ENCODE measurements at places on chromosomes 4 and X.

- H3K27me3 ChIP-seq: no peaks in the 10 kb centered on the region
- no peaks in the 10 kb centered on the region for H3K36me3 ChIP-seq
- no peak overlapping the region for H3K27ac ChIP-seq
- no peak overlapping the region for H3K4me3 ChIP-seq
- no peaks in the 10 kb centered on the region for H3K4me1 ChIP-seq
Observed at GRCh38 chrX:10794203-10794630, 173.8 kb upstream of the MID1 start.

DNA sequence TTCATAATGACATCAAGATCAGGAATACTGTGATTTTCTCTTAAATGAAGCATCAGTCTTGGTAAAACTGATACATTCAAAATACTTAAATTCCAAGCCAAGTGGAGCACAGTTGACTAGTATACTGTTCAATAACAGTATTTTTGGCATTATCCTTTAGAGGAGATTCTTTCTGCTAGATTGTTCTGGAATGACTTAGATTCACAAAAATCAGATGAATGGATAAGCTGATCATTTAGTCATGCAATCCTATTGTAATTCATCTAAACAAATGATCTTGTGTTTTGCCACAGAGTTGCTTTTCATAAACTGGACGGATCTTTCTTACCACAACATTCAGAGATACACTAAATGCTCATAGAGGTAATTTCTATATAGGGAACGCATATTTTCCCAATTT lies 232.0 kb downstream of the CXXC4 start:
- H3K27me3 ChIP-seq: no peaks in the 10 kb centered on the region
- no peak for DNase-seq
- no peaks in the 10 kb centered on the region for H3K4me1 ChIP-seq
- no peak overlapping the region for H3K4me3 ChIP-seq

- no peaks in the 10 kb centered on the region for H3K4me1 ChIP-seq
- H3K4me3 ChIP-seq: no peak overlapping the region
- no peaks in the 10 kb centered on the region for H3K36me3 ChIP-seq
- H3K27me3 ChIP-seq: no peaks in the 10 kb centered on the region
Observed at GRCh38 chr4:80610845-80611677, 275.5 kb downstream of the CFAP299 start.

DNA sequence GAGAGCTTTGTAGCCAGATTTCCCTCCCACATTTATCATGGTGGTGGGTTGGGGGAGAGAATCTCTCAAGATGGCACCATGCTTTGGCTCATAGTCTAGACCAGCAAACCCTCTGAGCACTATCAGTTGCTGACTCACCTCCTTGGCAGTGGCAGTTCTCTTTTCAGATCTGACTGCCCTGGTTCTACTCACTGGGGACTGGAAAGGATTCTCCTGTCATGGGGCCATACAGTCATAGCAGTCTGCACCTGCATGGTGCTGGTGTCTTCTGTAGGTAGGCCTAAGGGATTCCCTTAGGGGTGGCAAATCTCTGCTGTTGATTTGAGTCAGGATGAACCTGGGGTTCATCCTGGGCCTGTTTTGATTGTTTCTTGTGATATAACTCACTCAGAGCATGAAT lies 2.6 kb downstream of the TEX13B start:
- H3K36me3 ChIP-seq: no peaks in the 10 kb centered on the region
- DNase-seq: no peak
- H3K4me1 ChIP-seq: peaks cover 3% of the 10 kb centered on the region

- peaks cover 1% of the 10 kb centered on the region for H3K4me1 ChIP-seq
- peaks cover 4% of the 10 kb centered on the region for H3K27me3 ChIP-seq
- DNase-seq: no peak
- no peaks in the 10 kb centered on the region for H3K36me3 ChIP-seq
Observed at GRCh38 chr4:37717576-37717975, 31.4 kb upstream of the RELL1 start.

DNA sequence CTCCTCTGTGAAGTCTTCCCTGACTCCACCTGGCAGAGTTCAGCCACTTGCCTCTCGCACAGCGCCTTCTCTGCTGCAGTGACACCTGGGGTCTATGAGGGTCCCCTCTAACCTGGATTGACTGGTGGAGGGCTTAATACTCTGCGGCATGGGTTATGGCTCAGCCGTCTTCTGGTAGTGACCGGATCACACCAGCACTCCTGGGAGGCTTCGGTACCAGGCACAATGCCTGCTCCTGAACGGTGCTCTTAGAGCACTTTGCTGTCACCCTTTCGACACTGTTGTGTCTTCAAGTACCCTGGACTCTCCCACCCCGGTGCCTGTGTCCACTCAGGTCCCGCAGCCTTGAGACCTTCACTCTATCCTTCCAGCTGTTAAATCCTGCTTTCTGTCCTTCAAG lies 50.0 kb downstream of the C4orf50 start:
- no peak overlapping the region for H3K27ac ChIP-seq
- no peak overlapping the region for H3K4me3 ChIP-seq
- H3K36me3 ChIP-seq: no peaks in the 10 kb centered on the region
- no peak for DNase-seq
- H3K4me1 ChIP-seq: no peaks in the 10 kb centered on the region

GRCh38 chr4:15149839-15150592 lies 147.7 kb downstream of the CPEB2 start:
- H3K27me3 ChIP-seq: peaks cover 2% of the 10 kb centered on the region
- no peak overlapping the region for H3K4me3 ChIP-seq
- H3K36me3 ChIP-seq: no peaks in the 10 kb centered on the region
- no peaks in the 10 kb centered on the region for H3K4me1 ChIP-seq
- H3K27ac ChIP-seq: no peak overlapping the region

DNA sequence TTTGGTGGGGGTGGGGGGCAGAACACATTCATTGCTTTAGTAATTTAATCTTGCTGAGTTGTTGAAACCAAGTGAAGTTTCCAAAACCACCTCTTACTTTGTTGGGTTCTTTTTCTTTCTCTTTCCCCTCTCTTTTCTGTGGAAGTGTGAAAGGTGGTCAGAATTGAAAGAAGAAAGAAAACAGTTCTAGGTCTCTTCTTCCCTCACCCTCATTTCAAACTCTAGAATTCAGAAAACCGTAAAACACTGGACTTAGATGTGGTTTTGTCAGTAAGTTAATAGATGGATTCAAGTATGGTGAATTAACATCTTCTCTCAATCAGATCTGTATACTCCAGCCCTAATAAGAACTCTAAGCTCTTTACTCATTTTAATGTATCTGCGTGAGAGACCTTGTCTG lies 23.7 kb downstream of the PLP1 start:
- no peak overlapping the region for H3K4me3 ChIP-seq
- H3K36me3 ChIP-seq: no peaks in the 10 kb centered on the region
- no peaks in the 10 kb centered on the region for H3K27me3 ChIP-seq
- H3K4me1 ChIP-seq: peaks cover 9% of the 10 kb centered on the region
- no peak for DNase-seq

DNA sequence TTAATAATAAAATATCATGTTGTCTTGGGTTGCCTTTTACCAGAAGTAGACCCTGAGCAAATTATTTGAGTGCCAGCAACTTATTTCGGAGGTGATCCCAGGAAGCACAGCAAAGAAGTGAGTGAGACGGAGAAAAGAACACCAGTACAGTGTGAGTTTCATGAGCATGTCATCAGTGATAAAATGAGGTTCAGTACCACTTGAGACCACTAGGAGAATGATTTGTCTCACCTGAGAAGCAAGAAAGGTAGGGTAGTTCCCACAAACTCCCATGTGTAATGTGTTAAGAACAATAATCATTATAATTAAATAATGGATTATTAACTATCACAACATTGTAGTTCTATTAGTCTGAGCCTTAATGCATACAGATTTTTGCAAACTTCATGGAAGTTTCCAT lies 112.8 kb upstream of the DMD start:
- no peaks in the 10 kb centered on the region for H3K36me3 ChIP-seq
- no peak overlapping the region for H3K4me3 ChIP-seq

- peaks cover 12% of the 10 kb centered on the region for H3K4me1 ChIP-seq
- peak overlapping the region; percentile 66 for H3K4me3 ChIP-seq
- no peaks in the 10 kb centered on the region for H3K36me3 ChIP-seq
- peak overlapping the region; percentile 67 for H3K27ac ChIP-seq
Observed at GRCh38 chrX:53280331-53281320, 758 bp downstream of the IQSEC2 start.

DNA sequence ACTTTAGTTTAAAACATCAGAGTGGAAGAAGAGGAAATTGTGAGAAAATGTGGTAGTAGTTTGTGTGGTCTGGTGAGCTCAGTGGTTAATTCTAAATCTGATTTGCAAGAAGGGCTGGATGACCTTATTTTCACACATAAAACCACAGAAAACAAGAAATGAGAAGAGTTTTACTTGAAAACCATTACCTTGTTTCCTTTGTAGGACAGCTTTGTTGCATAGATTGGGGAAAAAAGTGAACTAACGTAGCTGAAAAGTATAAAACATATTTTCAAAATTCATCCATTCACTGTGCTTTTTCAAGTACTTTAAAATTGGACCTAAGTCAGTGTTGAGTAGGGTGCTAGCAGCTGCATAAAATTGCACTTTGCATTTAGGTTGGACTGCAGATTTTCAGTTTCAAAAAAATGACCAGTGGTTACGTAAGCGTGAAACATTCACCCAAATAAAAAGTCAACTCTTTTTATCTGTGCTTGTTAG lies 211.3 kb downstream of the ARHGAP10 start:
- H3K36me3 ChIP-seq: peaks cover 14% of the 10 kb centered on the region
- no peak for DNase-seq
- no peaks in the 10 kb centered on the region for H3K27me3 ChIP-seq
- peak overlapping the region; percentile 29 for H3K4me3 ChIP-seq
- H3K4me1 ChIP-seq: peaks cover 27% of the 10 kb centered on the region

DNA sequence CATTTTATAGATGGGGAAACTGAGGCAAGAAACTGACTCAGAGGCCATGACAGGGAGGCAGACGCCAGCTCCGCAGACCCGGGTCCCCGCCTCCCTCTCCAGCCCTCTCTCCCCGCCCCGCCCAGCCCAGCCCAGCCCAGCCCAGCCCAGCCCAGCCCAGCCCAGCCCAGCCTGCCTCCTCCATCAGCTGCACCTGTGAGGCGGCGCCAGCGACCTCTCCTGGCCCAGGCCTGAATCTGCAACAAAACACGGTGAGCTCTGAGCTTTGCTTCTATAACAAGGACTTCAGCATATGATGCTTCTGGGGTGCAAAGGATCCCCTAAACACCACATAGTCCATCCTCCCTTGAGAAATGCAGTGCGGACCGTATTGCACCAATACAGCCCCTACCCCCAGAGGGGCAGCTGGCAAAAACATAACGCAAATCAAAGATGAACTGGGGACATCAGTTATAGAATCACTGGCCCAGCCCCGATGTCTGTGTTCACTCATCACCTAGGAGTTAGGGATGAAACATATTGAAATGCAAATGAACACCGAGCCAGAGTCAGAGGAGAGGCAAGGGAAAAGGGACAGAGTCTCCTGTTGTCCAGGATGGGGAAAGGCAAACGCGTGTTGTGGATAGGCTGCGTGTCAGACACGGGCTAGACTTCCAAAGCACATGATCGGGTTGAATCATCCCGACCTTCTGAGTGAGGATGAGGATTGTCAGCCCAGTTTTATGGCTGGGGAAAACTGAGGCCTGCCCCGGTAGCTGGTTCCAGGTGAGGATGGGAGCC lies 216.1 kb upstream of the PSAPL1 start:
- peaks cover 4% of the 10 kb centered on the region for H3K36me3 ChIP-seq
- H3K27me3 ChIP-seq: peaks cover 8% of the 10 kb centered on the region
- H3K27ac ChIP-seq: peak overlapping the region; percentile 4
- H3K4me3 ChIP-seq: peak overlapping the region; percentile 15
- DNase-seq: no peak

- H3K4me3 ChIP-seq: no peak overlapping the region
- H3K4me1 ChIP-seq: no peaks in the 10 kb centered on the region
- H3K36me3 ChIP-seq: no peaks in the 10 kb centered on the region
- no peak overlapping the region for H3K27ac ChIP-seq
- peaks cover 2% of the 10 kb centered on the region for H3K27me3 ChIP-seq
Observed at GRCh38 chr4:127732623-127733328, 2.6 kb downstream of the SLC25A31 start.

DNA sequence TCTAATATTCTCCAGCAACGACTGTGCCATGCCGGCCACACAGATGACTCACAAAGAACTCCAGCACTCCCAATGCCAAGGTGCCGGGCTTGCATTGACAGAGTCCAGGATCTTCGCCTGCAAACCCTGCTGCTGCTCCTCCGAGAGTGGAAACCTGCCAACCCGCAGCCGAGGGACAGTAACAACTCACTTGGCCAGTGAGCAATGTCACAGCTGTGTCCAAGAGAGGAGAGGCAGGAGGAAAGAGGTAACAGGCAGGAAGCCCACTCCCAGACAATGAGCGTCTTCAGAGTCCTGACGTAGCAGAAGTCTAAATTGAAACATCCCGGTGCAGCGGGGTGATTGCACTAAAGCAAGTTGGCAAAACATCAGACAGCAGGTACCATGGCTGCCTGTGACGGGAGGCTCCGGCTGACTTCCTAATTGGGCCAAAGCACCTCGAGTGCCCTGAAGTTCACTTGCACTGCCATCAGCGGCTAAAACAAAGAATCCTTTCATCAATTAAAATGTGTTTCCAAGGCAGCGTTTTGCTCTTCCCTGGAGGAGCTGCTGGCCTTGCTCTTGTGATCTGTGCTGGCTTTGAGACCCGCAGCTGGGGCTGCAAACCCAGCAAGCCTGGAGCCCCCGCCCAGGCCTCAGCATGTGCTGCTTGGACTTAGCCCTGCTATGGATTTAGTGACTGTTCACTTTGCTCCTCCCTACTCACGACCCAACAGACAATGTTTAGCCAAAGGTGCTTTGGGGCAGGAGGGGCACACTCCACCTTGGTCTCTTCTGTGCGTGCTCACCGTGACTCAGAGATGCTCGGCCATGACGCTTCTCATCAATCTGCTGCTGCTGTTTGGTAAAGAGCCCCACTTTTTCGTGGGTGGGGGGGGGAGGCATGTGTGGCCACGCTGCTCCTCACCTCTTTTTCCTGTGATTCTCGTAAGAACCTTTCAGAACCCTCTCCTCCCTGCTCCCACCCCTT lies 36.5 kb downstream of the DCTD start:
- peaks cover 28% of the 10 kb centered on the region for H3K36me3 ChIP-seq
- no peak for DNase-seq
- H3K4me1 ChIP-seq: no peaks in the 10 kb centered on the region
- no peak overlapping the region for H3K4me3 ChIP-seq
- H3K27ac ChIP-seq: no peak overlapping the region

DNA sequence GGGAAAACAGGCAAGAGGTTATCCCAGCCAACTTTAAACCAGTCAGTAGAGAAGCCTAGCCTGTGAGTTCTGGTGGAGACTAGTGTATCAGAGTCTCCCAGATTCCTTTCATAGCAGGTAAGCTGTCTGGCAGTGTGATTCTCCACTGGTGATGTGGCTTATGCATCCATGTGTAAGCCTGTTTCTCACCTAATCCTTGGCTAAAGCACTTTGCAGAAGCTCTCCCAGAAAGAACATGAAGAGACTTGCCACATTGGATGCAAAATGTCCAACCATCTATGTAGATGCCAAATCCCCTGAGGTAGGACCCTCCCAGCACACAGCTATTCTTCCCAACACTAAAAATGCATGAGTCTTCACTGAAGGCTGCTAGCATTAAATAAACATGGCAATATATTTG lies 111.7 kb downstream of the CHRNA9 start:
- peaks cover 23% of the 10 kb centered on the region for H3K4me1 ChIP-seq
- H3K27ac ChIP-seq: no peak overlapping the region
- H3K36me3 ChIP-seq: peaks cover 1% of the 10 kb centered on the region
- no peaks in the 10 kb centered on the region for H3K27me3 ChIP-seq
- no peak for DNase-seq

GRCh38 chrX:13377550-13377934 lies 57.7 kb upstream of the ATXN3L start:
- DNase-seq: no peak
- H3K27ac ChIP-seq: no peak overlapping the region
- peaks cover 3% of the 10 kb centered on the region for H3K27me3 ChIP-seq
- H3K4me3 ChIP-seq: no peak overlapping the region

All from activated naive CD8-positive, alpha-beta T cell treated with anti-CD3 and anti-CD28 coated beads, Interleukin-2, amount 10 ng/mL, durations not matched to agents 7 days and 5 days (primary cell).